ENCODE measurements at places on chromosomes 7 and 10. TPM values are rescaled to one million over a fixed set of nuclear protein-coding genes. Genes with fewer than 3 reads are reported as not detected.

DNA sequence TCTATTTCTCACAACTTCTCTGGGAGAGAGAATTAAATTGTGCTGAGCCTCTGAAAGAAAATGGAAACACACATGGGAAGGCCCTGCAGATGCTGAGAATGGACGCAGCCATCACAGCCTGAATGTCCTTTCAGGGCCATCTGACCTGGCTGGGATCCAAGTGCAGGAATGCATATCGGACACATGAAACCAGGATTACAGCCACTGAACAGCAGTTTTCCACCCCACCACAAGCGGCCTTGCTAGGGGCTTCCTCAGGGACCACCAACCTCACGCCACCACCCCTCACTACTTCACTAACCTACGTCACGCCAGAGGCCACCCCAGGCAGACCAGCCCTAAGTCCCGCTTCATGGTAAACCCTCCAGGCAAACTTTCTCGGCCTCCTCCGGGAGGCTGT is 103.3 kb downstream of the DIP2C start:
- no peak for DNase-seq

GRCh38 chr10:47109906-47110305 is 190.1 kb upstream of the GDF10 start:
- DNase-seq, result peak; percentile 64

DNA sequence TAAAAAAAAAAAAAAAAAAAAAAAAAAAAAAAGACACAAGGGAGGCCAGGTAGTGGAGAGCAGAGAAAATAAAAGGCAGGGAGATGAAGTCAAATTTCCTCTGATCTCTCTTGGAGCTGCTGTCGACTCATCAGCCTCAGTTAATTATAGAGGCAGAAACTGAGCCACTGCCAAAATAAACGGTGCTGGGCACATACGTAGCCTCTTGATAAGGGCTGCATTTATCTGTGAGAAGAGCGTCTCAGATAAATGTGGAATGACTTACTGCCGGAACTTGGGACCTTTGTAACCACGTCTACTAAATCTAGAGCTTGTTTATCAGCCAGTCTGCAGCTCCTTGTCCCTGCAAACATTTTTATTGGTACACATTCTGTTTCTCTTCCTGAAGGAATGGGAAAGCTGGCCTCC is 162.3 kb downstream of the BAMBI start:
- DNase-seq, result peak; percentile 90

The EPDR1 gene
- 65.2 TPM for total RNA-seq

The SYT15B gene
- total RNA-seq, result 59.8 TPM

The PVRIG gene
- 0.52 TPM for total RNA-seq

DNA sequence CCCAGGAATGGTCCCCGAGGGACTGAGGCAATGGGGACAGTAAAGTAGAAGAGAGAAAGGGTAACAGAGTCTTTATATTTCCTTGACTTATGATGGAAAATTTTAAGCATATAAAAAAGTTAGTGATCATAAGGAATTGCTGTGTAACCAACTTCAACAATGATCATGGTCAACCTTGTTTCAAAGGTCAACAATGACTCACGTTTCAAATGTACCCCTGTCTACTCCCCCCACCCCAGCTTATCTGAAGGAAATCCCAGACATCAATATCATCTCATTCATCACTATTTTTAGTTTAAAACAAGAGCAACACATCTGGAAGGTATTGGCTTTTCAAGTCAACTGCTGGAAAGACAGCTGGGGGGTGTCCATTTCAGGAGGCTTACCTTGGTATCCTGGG is 92.9 kb downstream of the SMURF1 start:
- DNase-seq, result no peak
